ENCODE measurements at places on chromosomes 2 and 18.

DNA sequence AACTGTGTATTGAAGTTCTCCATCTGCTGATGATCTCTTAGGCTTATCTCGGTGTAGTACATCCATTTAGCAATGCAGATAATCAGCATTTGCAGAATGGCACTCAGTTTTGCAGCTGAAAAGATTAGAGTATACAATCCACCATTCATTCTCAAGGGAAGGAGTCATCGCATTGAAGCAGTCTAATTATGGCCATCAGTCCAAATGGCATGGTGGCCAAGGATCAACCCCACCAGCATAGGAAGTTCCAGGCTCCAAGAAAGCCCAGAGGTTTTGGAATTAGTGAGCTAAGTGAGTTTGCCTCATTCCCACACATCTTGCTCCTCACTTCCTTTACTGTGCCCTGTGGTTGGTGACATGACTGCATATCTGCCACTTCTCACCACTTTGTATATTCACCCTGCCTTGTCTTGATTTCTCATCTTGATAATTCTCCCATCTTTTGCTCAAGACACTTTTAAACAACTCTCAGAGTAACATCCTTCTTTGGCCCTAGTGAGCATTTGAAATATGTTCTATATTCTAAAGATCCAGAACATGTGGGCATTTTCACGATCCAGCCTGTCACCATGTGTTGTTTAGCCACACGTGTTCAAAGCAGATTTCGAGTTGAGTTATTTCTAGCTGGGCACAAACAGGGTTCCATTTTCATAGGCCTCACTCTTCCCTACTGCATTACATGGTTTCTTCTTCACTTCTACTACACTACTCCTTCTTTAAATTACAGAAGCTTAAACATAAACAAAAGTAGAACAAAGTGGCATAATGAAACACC is 1119.8 kb downstream of the TSN start:
- no peak for DNase-seq

- DNase-seq = no peak
Observed at GRCh38 chr18:25298853-25299274, 53.1 kb downstream of the ZNF521 start.

- no peak for DNase-seq
Observed at GRCh38 chr2:44191739-44192138, 23.1 kb downstream of the PPM1B start.

DNA sequence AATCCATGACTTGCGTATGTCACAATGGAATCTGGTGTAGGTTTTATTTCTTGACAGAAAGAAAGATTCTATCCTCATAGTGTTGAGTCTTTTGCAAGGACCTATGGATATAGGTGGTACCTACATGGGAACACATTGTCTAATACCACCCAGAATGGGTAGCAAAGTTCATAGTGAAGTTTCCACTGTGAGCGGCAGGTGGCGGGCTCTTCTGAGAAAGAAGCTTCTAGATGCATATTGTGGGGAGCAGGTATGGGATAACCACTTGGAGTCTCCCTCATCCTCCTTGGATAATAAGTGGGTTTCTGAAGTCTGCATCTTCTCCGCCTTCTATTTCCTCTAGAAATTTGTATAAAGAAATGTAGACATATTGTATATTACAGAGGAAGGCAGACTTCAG is 44.9 kb downstream of the LINC00305 start:
- DNase-seq = no peak

DNA sequence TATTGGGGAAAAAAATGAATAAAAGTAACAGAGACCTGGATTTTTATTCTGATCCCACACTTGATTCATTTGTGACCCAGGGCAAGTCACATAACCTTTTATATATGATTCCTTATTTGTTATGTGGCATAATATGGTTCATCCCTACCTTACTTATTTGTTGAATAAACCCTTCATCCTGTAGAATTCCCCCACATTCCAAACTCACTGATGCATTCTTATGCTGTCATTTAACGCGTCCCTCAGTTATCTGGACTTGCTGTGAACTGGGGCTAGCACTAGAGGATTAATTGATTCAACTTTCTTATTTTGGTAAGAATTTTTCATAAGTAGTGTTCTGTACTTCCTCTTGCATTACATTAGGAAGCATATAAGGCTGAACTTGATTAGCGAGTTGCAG is 384.7 kb upstream of the RAB12 start:
- DNase-seq = no peak

GRCh38 chr2:180572346-180572745 is 408.1 kb upstream of the UBE2E3 start:
- no peak for DNase-seq

GRCh38 chr2:3536682-3537632 is 17.6 kb upstream of the ADI1 start:
- DNase-seq = no peak

- no peak for DNase-seq
Observed at GRCh38 chr2:133675-134593, 87.6 kb upstream of the FAM110C start.

DNA sequence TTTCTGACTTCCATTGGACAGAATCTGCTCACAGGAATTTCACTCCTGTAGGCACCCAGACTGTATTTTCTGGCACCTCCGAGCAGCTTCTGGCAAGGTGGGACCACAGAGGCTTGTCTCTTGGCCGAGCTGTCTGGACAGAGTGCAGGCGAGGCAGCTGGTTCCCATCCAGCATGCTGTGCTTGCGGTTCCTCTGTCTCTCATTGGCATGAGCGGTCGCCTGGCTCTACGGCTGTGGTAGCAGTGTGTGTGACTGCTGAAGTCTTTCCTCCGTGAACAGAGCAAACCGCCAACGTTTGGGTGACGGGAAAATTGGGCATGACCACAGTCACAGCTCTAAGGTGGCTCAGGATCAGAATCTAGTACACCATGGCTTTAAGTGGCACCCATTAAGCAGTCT is 411.7 kb upstream of the NETO1 start:
- no peak for DNase-seq

GRCh38 chr18:22427822-22428549 is 10.3 kb upstream of the CTAGE1 start:
- no peak for DNase-seq

DNA sequence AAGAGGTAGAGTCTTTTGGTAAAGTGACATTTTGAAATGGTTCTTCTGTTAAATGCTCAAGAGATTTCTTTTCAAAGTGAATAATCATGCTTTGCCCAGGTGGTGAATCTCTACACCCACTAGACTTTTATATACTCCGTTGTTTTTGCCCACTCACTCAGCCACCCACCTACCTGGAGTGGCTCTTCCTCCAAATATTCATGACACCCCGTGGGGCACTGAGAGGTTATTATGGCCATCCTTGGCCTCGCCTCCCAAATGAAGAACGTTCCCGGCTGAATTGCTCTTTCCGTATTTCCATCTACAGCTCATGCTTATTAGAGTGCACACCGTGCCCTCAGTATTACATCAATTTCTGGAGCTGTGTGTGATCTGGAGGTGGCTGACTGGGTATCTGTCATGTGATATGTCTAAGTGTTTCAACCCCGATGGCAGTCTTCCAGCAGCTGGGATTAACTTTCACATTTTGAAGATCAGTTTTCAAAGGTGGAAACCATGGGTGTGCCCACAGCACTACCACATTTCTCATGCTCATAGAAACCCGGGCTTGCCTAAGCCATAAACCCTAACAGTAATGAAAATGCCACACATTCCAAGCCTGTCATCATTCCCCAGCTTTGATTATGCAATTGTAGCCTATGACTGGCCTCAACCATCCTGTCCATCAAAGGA is 406.6 kb upstream of the MMADHC start:
- no peak for DNase-seq

DNA sequence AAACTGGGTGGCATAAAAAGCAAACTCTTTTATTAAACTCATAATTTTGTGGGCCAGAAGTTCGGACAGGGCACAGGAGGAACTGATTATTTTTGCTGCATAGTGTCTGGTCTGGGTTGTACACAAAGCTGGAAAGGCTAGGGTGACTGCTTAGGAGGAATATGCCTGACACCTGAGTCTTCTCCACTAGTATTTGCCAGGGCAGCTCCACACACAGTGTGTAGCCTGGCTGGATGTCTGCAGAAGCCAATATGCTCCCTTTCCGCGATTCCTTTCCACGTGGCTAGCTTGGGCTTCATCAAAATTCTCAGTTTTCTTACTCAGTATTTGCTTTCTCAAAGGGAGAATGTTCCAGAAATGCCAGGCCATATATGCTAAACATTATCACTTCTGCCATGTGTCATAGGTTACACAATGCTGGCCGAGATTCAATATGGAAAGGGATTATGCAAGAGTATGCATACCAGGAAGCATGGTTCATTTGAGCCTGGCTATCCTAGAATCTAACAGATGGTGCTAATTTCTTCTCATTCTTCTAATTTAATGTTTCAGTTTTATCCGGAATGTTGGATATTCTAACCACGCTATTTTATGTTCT is 142.7 kb upstream of the DOK6 start:
- DNase-seq = no peak

- DNase-seq = no peak
Observed at GRCh38 chr2:230669386-230669950, 43.2 kb upstream of the CAB39 start.

GRCh38 chr2:182359990-182360662 is 66.7 kb downstream of the PDE1A start:
- no peak for DNase-seq

GRCh38 chr2:173797586-173798263 is 167.4 kb downstream of the SP3 start:
- DNase-seq = peak; percentile 33

DNA sequence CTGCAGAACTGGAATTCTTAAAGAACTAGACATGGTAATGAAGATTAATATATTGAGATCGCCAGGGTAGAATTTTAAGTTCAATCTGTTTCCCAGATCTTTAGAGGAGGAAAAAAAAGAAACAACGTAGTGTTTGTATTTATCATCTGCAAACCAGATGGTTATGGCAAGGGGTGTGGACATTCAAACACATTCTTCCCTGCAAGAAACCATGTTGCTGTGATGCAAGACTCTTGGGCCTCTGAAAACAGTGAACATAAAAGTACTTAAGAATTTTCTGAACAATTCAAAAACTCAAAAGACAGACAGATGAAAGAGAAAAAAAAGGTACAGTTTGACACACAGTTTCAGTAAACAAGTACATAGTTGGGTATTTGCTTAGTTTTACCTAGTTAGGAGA is 35.6 kb downstream of the COL5A2 start:
- no peak for DNase-seq

GRCh38 chr2:28322456-28322855 is 70.2 kb upstream of the FOSL2 start:
- DNase-seq = no peak

DNA sequence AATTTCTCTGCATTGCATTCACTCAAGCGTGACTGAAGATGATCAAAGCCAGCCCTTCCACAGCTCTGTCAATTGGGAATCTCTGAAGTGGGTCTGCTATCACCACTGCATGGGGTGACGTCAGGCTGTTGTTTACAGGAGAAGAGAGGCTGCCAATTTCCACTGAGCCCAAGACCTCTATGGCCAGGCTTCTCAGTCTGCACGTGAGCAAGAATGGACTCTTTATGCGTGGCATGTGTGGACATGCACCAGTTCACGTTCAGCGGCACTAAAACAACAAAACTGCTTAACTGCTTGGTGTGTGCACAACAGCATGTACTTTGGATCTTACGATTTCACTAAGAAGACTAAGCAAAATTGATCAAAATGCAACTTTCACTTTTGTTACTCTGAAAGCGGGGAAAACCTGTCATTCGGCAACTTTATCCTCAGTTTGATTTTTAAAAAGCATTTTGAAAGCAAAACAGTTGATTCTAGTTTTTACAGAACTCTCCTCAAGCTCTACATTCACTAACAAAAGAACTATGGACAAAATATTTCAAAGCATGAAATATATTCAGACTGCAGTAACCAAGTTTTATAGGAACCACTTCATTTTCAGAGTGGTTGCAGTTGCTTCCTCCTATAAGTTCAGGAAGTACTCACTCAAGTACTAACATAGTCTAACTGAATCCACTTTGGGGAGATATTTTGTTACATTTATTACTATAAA is 77.0 kb upstream of the SERTAD2 start:
- DNase-seq = no peak

DNA sequence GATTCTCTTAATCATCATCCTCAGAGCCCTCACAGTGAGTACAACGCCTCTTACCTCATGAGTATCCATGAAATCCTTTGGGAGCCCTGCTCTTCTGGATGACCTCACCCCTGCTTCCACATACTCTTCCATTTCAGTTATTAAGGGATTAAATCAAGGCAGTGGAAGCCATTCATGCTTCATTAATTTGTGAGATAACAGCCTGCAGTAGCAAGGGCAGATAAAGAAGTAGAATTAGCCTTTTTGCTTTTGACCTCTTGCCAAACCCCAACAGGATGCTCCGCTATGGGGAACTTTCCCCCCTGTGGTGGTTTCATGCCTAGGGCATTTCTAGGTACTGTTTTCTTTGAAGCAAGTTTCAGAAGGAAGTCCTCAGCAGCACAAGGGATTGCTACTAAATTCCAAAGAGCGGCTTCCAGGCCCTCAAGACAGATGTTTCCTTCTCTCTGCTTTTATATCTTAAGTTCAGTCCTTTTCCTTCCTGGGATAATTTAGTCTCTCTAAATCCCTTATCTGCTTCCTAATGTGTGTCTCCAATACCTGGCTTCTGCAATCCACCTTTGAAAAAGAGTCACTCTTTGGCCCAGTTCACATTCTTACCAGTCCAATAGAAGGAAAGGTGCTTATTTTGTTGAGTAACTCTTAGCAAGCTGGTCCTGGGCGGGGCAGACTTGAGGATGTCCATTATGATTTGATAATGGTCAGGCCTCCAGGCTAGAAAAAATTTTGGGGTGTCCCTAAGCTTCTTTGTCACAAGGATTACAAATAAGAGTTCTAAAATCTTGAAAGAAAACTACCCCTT is 76.9 kb downstream of the MYO1B start:
- DNase-seq = peak; percentile 76

DNA sequence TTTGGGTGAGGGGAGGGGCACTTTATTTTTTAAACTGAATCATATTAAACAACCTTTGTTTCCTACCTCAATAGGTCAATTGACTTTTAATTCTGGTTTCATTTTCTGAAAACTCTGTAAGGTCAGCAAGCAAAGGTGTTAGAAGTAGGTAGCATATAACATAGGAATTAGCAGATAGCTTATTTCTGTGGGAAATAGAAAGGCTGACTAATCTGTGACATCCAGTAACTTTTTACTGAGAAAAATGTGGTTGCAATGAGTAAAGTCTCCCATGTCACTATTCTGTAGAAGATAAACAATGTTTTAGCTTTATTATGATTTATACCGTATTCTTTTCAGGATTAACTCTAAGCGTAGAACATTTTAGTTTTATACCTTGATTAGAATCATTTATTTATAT is 240.4 kb downstream of the PLCL1 start:
- no peak for DNase-seq

DNA sequence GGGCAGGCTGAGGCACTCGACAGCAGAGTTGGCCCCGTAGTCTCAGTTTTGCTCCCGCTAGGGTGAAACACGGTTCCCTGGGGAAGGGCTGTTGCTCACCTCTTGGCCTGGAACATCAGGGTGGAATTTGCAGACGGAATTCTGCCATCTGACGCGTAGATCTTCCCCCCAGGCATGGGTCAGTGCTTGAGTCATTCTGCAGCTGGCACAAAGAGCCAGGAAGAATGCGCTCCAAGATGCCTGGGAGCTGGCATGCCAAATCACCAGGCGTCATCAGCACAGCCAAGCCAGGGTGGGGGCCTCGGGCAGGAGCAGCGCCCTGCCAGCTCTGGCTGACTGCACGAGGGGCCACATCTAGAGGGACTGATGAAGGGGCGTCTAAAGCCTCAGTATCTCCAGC is 42.7 kb downstream of the ODC1 start:
- DNase-seq = no peak

- DNase-seq = no peak
Observed at GRCh38 chr2:2699121-2699505, 368.0 kb upstream of the MYT1L start.

Data from iPS DF 19.7 (cell line).